ENCODE measurements at places on chromosomes 12 and 14. TPM values are rescaled to one million over a fixed set of nuclear protein-coding genes. Genes with fewer than 3 reads are reported as not detected.

DNA sequence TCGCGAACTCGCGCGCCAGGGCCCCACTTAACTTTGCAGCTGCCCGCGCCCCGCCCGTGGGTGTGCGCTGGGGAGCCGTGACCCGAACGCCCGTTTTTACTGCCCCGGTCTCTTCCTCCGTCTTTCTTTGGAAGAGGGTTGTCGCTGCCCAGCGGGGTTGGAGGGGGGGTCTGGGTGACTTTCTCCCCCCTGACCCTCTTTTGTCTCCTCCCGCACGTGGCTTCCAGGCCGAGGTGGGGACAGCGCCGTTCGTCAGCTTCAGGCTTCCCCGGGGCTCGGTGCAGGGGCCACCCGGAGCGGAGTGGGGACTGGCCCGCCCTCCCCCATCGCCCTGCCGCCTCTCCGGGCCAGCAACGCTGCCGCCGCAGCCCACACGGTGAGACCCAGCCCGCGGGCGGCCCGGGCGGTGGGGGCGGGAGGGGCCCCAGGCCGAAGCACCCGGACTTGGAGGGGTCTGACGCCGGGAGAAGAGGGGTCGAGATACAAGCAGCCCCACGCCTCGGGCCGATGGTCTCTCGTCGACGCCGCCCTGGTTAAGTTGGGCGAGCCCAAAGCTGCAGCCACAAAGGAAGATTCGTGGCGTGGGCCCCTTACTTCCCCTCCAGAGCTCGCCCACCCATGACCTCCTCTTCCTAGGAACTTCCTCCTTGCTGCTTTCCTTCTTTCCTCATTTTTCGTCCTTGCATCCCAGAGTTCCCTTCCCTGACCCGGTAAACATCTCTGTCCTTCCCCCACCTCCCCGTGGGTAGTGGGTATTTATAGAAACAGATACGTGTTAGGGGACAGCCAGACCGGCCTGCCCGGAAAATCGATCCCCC is 1.2 kb downstream of the DYRK2 start:
- peak overlapping the region; percentile 88 for H3K4me3 ChIP-seq
- peak; percentile 58 for DNase-seq
- peak overlapping the region; percentile 81 for H3K27ac ChIP-seq
- H3K36me3 ChIP-seq = no peaks in the 10 kb centered on the region

DNA sequence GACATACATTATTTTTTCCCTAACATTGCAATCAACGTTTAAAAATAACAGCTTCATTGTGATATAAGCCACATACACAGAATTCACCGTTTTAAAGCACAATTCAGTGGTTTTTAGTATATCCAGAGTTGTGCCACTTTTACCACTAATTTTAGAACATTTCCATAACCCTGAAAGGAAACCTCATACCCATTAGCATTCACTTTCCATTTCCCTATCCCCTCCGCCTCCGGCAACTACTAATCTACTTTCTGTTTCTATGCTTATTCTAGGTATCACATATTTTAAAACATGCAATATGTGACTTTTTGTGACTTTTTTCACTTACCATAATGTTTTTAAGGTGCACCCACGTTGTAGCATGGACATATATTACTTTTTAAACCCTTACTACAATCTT is 55.6 kb upstream of the ISM2 start:
- H3K36me3 ChIP-seq = peaks cover 47% of the 10 kb centered on the region
- no peaks in the 10 kb centered on the region for H3K4me1 ChIP-seq
- H3K27ac ChIP-seq = no peak overlapping the region
- H3K27me3 ChIP-seq = no peaks in the 10 kb centered on the region
- H3K4me3 ChIP-seq = no peak overlapping the region

GRCh38 chr14:51129130-51129529 is 34.2 kb upstream of the TRIM9 start:
- no peak overlapping the region for H3K27ac ChIP-seq
- H3K4me1 ChIP-seq = no peaks in the 10 kb centered on the region
- H3K4me3 ChIP-seq = no peak overlapping the region
- H3K27me3 ChIP-seq = peaks cover 28% of the 10 kb centered on the region
- H3K36me3 ChIP-seq = no peaks in the 10 kb centered on the region

GRCh38 chr14:79764323-79764722 is 447.0 kb downstream of the DIO2 start:
- H3K4me3 ChIP-seq = no peak overlapping the region
- no peak overlapping the region for H3K27ac ChIP-seq
- DNase-seq = no peak
- no peaks in the 10 kb centered on the region for H3K36me3 ChIP-seq
- no peaks in the 10 kb centered on the region for H3K4me1 ChIP-seq

DNA sequence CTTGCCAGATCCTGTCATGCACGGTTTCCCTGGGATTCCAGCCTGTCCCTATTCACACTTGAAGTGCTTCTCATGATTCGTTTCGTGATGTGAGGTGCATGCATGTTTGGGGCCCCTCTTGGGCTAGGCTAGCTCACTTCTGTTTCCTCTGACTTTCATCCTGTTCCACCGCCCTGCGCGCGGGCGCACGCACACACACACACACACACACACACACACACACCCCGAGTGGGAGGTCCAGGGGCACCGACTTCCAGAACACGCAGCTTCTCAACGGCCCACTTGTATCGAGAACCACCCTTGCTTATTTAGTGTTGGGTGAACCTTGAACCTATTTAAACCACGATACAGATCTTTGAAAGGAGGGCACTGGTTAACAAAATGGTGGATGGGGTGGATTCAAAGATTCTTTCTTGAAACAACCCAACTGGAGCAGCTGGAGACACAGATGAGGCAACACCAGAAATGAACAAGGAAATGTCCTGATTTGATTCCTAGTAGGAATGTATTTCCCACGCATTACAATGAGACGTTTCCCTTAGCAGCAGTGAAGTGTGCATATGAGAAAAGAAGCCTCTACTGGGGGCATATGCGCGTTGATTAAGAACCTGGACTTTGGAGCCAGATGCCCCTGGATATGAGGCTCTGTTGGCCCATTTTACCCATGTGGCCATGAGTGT is 16.3 kb downstream of the ELK3 start:
- H3K36me3 ChIP-seq = no peaks in the 10 kb centered on the region
- DNase-seq = no peak
- no peak overlapping the region for H3K4me3 ChIP-seq
- no peaks in the 10 kb centered on the region for H3K27me3 ChIP-seq

- DNase-seq = no peak
- H3K4me3 ChIP-seq = no peak overlapping the region
- peaks cover 18% of the 10 kb centered on the region for H3K4me1 ChIP-seq
- peaks cover 10% of the 10 kb centered on the region for H3K36me3 ChIP-seq
- H3K27me3 ChIP-seq = no peaks in the 10 kb centered on the region
Measured at GRCh38 chr14:92626041-92626440, 112.5 kb downstream of the RIN3 start.

DNA sequence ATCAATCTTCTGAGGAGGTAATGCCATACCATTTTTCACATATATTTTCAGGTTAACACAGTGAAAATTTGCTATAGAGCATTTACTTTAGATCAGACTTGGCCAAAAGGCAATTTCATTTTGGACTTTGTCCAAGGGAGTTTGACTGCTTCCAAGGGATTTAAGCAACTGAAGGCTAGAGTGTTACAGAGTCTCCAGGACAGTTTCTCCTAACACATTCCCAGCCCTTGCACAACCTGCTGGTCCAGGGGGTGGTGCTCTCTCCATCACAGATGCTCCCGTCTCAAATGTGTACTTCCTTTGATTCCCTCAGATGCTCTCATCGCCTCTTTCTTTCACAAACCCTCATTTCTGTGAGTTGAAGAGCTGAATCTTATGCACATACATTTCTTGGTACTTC is 143.1 kb downstream of the TPH2 start:
- no peaks in the 10 kb centered on the region for H3K36me3 ChIP-seq
- no peak overlapping the region for H3K4me3 ChIP-seq
- DNase-seq = no peak
- no peak overlapping the region for H3K27ac ChIP-seq
- no peaks in the 10 kb centered on the region for H3K27me3 ChIP-seq

DNA sequence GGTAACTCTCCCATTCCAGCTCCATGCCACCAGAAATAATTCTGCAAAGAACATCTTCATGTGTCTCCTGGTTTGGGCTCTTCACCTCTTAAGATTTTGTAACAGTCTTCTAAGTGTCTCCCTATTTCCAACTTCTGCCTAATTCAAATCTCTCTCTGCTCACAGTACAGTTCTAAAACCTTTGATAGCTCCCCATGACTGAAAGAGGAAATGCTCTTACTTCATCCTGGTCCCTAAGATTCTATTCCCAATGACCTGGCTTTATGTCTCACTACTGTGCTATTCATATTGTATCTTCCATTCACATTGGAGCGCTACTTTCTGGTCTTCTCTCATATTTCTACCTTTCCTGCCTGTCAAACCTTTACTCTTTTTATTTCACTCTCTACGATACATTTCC is 1.6 kb downstream of the AMN1 start:
- no peaks in the 10 kb centered on the region for H3K4me1 ChIP-seq
- no peaks in the 10 kb centered on the region for H3K27me3 ChIP-seq
- no peak for DNase-seq

DNA sequence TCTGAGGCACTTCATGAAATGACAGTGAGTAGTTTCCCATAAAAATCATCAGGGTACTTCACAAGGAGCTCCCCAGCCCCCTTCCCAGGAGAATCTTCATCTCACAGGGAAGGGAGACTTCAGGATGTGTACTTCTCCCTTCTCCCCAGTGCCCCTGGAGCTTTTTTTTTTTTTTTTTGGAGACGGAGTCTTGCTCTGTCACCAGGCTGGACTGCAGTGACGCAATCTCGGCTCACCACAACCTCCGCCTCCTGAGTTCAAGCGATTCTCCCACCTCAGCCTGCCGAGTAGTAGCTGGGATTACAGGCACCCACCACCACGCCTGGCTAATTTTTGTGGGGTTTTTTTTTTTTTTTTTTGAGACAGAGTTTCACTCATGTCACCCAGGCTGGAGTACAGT is 10.4 kb downstream of the ITPK1 start:
- DNase-seq = peak; percentile 71
- peaks cover 11% of the 10 kb centered on the region for H3K4me1 ChIP-seq
- H3K27me3 ChIP-seq = no peaks in the 10 kb centered on the region
- H3K27ac ChIP-seq = no peak overlapping the region

DNA sequence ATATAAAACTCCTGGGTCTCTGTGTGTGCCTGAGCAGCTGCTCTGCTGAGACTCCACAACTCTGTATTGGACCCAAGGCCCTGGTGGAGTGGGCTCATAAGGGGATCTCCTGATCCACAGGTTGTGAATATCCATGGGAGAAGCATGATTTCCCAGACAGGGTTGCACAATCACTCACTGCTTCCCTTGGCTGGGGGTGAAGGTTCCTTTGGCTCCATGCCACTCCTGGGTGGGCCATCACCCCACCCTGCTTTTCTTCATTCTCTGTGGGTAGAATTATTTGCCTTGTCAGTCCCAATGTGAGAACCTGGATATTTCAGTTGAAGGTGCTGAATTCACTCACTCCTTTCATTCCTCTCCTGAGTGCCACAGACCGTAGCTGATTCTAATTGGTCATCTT is 205.2 kb upstream of the TMEM260 start:
- no peak overlapping the region for H3K4me3 ChIP-seq
- no peak for DNase-seq
- H3K36me3 ChIP-seq = no peaks in the 10 kb centered on the region
- H3K4me1 ChIP-seq = peaks cover 18% of the 10 kb centered on the region

- H3K36me3 ChIP-seq = peaks cover 32% of the 10 kb centered on the region
- no peak overlapping the region for H3K4me3 ChIP-seq
- H3K27me3 ChIP-seq = no peaks in the 10 kb centered on the region
Measured at GRCh38 chr14:88463318-88463717, 77.9 kb downstream of the SPATA7 start.

GRCh38 chr14:100117633-100118395 is 41.6 kb downstream of the DEGS2 start:
- no peaks in the 10 kb centered on the region for H3K4me1 ChIP-seq
- no peak overlapping the region for H3K4me3 ChIP-seq
- no peaks in the 10 kb centered on the region for H3K27me3 ChIP-seq
- no peak overlapping the region for H3K27ac ChIP-seq

- no peak for DNase-seq
- no peaks in the 10 kb centered on the region for H3K36me3 ChIP-seq
- no peak overlapping the region for H3K4me3 ChIP-seq
- H3K27ac ChIP-seq = no peak overlapping the region
Measured at GRCh38 chr12:52418576-52419110, 12.5 kb upstream of the KRT82 start.

DNA sequence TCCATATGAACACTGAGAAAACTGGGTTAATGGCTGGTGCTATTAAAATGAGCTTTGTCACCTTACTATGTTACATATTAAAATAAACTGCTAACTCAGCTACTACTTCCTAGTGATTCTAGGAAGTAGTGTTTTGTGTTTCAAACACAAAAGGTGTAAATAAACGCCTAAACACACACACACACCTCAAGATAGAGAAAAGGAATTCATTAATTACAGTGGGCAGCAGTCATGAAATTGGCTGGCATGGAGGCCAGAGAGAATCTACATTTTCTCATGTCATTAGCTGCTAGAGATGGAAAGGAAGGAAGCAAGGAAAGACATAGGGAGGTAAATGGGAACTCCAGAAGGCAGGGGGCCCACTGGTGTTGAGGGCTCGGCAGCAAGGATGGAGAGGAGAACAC is 787 bp upstream of the PRMT5 start:
- no peaks in the 10 kb centered on the region for H3K27me3 ChIP-seq
- peaks cover 7% of the 10 kb centered on the region for H3K36me3 ChIP-seq
- H3K4me3 ChIP-seq = peak overlapping the region; percentile 78
- H3K27ac ChIP-seq = peak overlapping the region; percentile 88
- DNase-seq = no peak

DNA sequence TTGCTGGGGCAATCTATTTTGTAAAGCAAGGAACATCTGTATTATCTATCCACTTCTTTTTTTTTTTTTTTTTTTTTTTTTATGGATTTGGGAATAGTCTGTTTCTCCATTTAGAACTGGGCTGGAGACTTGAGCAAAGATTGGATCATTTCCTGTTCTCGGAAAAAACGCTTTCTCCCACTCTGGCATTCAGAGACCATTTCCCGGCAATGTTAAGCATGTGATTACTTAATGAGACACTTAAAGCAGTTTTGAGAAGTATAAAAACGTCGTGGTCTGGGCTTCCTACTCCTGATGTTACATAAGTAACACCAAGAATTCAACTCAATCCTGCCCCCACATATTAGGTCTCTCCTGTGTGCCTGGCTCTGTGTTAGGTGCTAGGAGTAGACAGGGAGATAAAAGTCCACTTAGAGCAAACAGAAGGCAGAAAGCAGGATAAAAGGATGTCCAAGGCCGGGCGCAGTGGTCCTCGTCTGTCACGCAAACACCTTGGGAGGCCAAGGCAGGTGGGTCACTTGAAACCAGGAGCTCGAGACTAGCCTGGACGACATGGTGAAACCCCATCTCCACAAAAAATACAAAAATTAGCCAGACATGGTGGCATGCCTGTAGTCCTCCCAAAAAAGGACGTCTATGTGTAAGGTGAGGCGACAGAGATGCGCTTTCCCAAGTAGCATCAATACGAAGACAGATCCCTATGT is 152.1 kb upstream of the GSC start:
- H3K36me3 ChIP-seq = no peaks in the 10 kb centered on the region
- DNase-seq = peak; percentile 49
- no peaks in the 10 kb centered on the region for H3K27me3 ChIP-seq
- no peaks in the 10 kb centered on the region for H3K4me1 ChIP-seq

The SERPINA12 gene
- not detected for total RNA-seq

The HDAC7 gene
- 62.9 TPM for total RNA-seq

The SERPINA10 gene
- total RNA-seq = not detected

The DHRS2 gene
- total RNA-seq = not detected

The BMAL2 gene
- 27.3 TPM for total RNA-seq

The HOXC4 gene
- 2.2 TPM for total RNA-seq

The PSMD9 gene
- total RNA-seq = 93.7 TPM

The KRT75 gene
- total RNA-seq = not detected

The ALDH2 gene
- 22.3 TPM for total RNA-seq

The DBX2 gene
- not detected for total RNA-seq

All from GM23248 (cell line).